ENCODE measurements at places on chromosomes 2 and 18.
A peak's percentile ranks its signal among the peaks of the same experiment; 100 is the strongest.

DNA sequence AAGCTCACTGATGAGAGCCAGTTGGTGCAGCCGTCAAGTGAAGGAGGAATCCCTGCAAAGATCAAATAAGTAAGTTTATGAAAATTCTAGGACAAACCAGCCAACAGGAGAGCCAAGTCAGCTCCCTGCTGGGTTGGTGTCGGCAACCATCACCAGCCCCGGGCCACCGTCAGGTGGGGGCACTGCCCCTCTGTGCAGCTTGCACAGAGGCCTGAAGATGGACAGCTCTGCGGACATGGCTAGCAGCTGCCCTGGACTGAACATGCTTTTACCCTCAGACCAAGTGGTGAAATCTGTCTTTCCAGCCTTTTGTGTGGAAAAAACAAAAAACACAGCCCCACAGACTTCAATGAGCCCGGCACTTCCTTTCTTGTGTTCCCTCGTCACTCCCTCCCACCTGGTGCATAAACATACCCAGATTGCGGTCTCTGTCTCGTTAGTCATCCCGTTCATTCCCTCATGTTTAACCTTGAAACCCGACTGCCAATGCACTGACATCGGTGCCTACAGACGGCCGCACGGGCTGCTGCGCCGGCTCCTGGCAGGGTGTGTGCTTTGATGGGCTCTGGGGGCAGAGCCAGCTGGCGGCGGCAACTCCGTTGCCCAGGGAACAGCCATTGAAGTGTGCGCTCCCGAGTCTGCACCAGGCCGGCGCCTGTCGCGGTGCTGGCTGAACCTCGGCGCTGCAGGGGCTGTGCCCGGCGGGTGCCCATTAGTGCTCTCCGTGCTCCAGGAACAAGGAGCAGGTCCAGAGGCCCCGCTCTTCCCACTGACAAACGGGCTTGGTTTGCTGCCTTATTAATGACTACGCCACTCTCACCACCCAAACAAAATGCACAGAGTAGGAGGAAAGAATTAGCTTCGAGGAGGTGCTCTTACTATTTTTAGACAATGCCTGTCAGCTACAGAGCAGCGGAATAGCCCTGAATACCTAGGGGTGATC lies 95.3 kb downstream of the EIPR1 start:
- DNase-seq: peak; percentile 93

DNA sequence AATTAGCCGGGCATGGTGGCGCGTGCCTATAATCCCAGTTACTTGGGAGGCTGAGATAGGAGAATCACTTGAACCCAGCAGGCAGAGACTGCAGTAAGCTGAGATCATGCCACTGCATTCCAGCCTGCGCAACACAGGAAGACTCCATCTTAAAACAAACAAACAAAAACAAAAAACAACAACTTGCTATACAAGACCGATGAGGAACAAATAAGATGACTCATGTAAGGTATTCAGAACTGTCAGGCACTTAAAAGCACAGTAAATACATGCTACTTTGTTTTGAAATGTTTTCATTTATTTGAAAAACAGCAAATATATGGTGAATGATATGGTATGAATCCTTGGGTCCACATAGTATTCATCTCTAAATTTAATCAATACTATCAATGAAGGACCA lies 66.7 kb downstream of the TRIP12 start:
- DNase-seq: no peak

- no peak for DNase-seq
Observed at GRCh38 chr2:85905187-85905666, 16.4 kb upstream of the ST3GAL5 start.

GRCh38 chr2:196384729-196385128 lies 213.4 kb upstream of the STK17B start:
- no peak for DNase-seq

- DNase-seq: no peak
Observed at GRCh38 chr2:238488347-238488826, 61.7 kb downstream of the ASB1 start.

DNA sequence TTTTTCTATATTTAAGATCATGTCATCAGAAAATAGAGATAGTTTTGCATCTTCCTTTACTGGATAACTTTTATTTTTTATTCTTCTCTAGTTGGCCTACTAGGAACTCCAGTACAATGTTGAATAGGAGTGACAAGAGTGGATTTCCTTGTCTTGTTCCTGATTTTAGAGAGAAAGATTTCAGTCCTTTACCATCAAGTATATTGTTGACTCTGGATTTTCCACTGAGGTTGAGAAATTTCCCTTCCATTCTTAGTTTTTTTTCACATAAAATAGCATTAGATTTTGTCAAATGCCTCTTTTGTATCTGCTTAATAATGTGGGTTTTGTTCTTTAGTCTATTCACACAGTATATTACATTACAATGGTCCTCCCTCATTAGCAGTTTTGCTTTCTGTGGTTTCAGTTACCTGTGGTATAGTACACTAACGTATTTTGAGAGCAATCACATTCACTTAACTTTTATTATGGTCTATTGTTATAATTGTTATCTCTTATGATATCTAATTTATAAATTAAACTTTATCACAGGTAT lies 105.5 kb downstream of the THADA start:
- no peak for DNase-seq

GRCh38 chr2:187526792-187527191 lies 27.4 kb downstream of the TFPI start:
- DNase-seq: no peak

GRCh38 chr2:196558497-196558896 lies 81.0 kb upstream of the CCDC150 start:
- DNase-seq: no peak

GRCh38 chr2:42050703-42051542 lies 3.1 kb downstream of the PKDCC start:
- no peak for DNase-seq

- peak; percentile 28 for DNase-seq
Observed at GRCh38 chr2:127859712-127860085, 1.7 kb upstream of the POLR2D start.

DNA sequence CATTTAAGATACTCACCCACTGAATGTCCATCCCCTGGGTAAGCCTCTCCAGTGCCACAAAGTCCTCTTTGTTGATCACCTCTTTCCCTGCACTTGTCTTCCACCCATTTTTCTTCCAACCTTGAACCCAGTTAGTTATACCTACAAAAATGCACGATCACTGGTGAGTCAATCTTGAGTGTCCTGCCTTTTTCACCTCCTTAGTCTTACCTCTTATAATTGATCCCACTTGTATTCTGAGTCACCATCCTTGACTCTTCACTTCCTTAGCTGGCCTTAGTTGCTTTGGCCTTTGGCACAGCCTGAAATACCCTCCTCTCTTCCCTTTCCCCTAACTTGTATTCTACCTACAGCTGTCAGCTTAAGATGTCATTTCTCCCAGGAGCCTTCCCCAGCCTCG lies 10.2 kb downstream of the RNASEH1 start:
- no peak for DNase-seq

DNA sequence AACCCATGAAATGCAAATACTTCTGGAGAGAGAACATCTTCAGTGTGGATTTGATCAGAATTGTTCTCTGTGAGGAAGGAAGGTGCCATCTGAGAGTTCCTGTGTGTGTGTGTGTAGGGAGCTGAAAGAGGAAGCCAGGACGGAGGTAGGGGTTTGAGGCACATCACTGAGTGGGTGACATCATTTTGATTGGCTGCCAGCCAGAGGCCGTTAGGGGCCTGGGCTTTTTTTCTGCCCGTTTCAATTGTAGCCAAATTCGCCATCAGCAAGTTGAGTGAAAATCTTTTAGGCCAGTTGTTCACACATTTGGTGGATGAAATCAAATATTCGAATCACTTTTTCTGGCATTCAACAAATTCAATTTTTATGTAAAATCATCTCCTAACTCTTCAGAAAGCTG lies 48.9 kb downstream of the TSN start:
- DNase-seq: peak; percentile 92

DNA sequence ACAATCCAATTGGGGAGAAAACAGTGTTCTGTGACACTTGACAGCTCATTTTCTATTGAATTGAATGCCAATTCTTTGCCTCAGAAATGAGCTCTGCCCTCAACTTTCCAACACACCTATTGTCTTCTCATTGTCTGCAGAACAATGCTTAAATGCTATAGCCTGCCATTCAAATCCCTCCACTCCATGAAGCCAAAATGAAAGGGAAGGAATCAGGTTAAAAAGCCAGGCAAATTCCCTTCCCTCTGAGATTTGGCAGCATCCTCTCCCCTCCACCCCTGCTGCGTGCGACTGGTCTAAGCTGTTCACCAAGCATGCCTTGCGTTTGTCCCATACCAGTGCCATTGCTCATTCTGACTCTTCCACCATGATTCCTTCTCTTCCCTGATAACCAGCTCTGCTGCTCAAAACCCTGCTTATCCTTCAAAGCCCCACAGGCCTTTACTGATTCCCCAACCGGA lies 32.4 kb upstream of the TMEM131 start:
- no peak for DNase-seq

DNA sequence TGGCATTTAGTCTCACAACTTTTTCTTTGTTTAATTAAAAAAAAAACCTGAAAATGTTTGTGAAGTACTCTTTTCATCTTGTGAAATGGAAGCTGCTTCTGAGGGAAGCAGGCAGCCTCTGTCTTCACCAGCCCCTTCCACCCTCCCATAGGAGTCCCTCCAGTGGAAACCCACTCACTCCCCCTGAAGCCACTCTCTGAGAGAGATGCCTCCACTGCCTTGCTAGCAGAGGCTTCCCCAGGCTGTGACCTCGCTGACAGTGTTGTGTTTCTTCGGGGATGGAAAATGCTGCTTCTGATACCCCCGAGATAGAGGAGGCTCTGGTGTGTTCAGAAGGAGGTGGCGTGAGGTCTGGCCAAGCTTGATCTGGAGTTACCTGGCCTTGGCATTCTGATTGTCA lies 59.9 kb downstream of the SH3RF3 start:
- no peak for DNase-seq

All from NCI-H2029 (cell line).